ENCODE measurements at places on chromosomes 12 and 14.

DNA sequence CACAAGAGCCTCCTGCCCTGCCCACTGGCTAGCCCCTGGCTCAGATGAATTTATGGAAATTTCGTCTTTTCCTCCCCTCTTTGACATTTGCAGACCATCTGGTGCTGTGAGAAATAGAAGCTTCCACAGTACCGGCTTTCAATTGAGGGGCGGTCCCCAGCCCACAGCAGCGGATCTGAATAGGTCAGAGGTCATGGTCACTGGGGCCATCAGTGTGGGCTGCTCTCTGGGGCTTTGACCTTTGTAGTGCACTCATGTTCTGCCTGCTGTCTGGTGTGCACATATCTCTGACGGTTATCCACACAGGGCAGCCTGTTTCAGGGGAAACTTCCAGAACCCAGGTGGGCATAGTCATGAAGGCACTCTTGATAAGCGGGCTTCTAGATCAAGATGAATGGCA lies 2.5 kb upstream of the RFLNA start:
- DNase-seq = no peak

- DNase-seq = no peak
Measured at GRCh38 chr12:15831315-15831978, 42.3 kb upstream of the EPS8 start.

DNA sequence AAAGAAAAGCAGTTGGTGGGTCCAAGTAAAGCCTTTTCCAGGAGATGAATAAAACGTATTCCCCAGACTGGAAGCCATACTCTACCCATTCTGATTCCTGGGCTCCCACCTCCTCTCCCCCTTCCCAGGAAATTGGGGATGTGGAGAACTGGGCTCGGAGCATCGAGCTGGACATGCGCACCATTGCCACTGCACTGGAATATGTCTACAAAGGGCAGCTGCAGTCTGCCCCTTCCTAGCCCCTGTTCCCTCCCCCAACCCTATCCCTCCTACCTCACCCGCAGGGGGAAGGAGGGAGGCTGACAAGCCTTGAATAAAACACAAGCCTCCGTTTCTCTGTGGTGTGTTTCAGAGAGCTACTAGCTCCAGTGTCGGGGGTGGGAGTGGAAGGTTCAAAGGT lies 822 bp upstream of the RDH5 start:
- peak; percentile 67 for DNase-seq

DNA sequence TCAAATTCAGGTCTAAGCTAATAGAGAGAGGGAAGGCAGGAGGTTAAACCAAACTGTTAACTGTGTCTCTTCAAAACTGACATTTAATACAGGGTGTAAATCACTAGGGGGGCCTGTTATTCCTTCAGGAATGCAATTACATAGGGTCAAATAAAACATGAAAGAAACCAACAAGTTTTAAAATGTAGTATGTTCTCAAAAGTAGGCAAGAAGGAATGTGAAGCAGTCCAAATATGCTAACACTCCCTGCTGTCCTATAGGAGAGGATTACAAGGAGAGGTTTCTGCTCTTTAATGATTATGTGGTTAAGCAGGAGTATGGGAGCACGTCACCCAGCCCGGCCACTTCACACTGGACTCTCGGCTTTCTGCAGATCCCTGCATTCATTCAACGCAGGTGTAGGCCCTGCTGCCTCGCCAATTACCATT lies 42.5 kb upstream of the BMP4 start:
- DNase-seq = peak; percentile 28

DNA sequence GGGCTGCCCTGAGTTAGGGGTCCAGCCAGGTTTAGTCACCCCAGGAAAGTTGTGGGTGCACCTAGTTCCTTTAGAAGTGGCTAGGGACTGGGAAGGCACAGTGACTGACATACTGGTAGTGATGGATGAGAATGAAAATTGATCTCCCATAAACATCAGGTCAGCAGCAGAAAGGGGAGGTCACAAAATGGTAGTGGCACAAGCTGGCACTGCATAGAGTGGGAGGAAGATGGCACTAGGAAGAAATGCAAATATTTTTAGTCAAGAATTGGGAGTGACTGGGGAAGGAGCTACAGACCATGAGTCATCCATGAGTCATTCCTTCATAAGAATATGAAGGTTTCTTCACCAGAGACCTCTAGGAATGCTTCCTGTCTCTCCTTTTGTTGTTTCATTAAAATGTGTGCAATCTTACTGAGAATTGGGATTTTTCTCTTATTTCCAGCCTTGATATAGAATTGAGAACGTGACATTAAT lies 198.3 kb upstream of the AMIGO2 start:
- DNase-seq = peak; percentile 78

DNA sequence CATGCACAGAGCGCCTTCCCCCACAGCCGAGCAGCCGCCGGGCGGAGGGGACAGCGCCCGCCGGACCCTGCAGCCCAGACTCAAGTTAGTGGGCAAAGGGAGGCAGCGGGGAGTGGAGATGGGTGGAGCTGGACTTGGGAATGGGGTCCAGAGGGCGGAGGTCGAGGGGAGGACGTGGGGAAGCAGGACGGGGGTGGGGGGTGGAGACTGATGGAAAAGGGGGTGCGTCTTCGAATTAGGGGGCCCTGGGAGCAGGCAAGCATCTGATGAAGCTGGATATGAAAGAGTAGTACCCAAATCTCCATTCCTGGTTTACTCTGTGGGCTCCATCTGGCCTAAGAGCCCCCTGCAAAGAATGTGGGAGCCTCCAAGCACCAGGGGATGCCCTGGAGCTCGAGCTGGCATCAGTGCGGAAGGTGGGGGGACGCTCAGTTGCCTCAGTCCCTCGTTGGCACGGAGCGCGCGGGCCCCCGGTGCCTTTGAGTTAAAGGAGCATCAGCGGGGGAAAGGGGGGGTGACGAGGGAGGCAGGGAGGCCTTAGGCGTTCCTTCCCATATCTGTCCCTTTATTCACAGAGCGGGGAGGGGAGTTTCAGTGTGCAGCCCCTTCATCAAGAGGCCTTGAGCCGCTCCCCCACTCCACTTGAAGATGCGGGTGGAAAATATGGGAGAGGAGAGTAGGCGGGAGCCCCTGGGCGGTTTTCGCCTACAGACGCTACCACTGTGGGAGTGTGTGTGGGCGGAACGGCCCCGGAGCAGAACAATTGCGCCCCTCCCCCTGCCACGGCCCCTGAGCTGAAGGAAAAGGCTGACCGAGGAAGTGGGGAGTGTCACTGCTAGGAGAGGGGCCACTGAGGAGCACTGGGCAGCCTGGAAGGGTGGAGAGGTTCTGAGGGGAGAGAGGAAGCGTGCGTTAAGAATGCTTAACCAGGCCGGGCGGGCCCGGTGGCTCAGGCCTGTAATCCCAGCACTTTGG lies 644 bp downstream of the NAB2 start:
- DNase-seq = peak; percentile 67

GRCh38 chr12:57741844-57742738 lies 2.7 kb upstream of the TSPAN31 start:
- no peak for DNase-seq

- no peak for DNase-seq
Measured at GRCh38 chr12:112238441-112238840, 113.1 kb downstream of the TRAFD1 start.

DNA sequence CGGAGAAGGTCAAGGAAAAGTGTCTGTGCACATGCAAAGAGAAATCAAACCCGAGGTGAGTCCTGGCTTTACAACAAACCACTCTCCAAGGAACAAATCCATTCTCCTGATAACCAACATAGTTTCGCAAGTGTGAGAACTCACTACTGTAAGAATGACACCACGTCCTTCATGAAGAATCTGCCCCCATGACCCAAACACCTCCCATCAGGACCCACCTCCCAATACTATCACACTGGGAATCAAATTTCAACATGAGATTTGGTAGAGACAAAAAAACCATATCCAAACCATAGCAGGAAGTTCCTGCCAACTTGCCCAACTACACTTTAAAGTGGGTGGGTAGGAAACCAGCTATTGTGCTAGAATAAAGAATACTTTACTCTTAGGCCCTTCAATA lies 2.4 kb upstream of the ERC1 start:
- no peak for DNase-seq

- DNase-seq = no peak
Measured at GRCh38 chr14:64212666-64213065, 81.5 kb downstream of the ESR2 start.

DNA sequence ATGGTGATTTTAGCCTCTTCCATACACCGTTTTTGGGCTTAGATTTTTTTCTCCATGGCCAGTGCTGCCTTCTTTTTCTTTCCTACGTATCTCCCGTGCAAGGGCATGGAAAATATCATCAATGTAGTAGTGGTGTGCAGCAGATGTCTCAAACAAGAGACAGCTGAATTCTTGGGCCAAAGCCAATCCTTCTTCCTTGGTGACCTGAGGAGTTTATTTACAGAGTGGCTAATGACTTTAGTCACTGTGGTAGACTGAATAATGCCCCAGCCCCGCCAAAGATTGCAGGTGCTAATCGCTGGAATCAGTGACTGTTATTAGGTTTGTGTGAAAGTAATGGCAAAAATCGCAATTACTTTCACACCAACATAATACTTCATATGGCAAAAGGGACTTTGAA lies 235.5 kb upstream of the NOS1 start:
- peak; percentile 22 for DNase-seq

DNA sequence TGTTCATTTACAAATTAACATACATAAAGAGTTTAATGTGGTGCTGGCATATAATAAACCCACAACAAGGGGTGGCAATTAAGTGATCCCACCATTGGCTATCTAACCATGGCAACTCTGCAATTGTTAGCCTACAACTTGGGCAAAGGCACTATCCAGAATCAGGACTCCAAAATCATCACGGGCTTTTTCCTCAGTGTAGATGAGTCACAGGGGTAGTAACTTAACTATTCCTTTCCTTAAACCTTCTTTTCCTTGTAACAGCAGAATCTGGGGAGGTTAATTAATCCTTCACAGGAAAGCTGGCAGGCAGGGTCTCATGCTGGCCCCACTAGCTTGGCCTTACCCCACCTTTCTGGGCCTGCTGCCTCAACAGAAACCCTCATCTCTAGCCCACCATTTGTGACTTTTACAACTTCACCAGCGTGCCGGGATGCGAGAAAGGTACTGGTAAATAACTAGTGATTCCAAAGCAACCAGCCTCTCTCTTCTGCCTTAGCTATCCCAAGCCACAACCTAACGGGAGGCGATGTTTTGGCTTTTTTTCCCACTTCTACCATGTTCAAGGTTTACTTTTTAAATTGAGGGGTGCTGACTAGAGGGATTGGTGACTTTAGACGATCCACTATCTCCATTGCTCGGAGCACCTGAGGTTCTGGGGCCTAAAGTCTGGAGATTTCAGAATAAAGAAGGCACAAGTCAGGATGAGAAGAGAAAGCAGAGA lies 744 bp downstream of the ATP5MC2 start:
- no peak for DNase-seq

DNA sequence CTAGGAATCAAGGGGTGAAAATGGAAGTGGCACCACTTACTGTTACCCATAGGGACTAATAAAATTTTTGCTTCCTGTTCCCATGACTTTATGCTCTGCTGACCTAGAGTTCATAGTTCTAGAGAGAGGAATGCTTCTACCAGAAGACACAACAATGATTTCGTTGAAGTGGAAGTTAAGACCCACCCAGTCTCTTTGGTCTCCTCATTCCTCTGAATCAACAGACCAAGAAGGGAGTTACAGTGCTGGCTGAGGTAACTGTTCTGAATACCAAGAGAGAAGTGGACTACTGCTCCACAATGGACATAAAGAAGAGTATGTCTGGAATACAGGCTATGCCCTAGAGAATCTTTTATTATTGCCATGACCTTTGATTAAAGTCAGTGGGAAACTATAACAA lies 23.5 kb upstream of the DYRK2 start:
- no peak for DNase-seq

DNA sequence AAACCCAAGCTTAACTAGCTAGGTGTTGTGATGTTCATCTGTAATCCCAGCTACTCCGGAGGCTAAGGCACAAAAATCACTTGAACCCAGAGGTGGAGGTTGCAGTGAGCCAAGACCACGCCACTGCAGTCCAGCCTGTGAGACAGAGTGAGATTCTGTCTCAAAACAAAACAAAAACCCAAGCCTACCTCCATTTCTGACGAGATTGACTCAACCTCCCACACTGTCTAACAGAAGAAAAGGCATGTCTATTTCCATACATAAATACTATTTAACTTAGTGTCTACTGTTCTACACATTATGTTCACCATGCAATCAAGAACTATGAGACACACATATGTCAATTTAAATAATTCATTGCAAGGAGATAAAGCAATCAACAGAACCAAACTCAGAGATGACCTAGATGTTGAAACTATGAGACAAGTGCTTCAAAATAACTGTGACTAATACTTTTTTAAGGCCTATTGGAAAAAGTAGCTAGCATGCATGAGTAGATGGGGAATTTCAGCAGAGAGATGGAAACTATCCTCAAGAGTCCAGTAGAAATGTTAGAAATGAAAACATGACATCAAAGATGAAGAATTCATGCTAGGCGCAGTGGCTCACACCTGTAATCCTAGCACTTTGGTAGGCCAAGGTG lies 75.9 kb upstream of the DHRS4 start:
- DNase-seq = peak; percentile 53

GRCh38 chr12:39752482-39753137 lies 133.0 kb upstream of the ABCD2 start:
- DNase-seq = no peak

DNA sequence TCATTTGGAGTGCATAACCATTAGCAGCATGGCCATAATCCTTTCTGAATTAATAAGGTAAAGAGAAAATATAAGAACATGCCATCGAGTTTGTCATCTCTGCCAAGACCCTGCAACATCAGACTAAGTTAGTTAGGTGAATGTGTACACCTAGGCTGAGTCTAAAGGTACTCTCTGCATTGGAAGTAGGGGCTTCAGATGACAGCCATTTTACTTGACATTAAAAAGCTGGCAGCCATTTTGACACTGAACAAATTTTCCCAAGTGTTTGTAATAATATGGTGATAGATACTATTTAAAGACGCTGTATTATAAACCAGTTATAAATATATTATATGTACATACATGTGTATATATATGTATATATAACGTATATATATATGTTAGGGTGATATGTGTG lies 79.0 kb downstream of the SUDS3 start:
- no peak for DNase-seq

- peak; percentile 43 for DNase-seq
Measured at GRCh38 chr14:53963320-53964227, 6.9 kb upstream of the BMP4 start.

DNA sequence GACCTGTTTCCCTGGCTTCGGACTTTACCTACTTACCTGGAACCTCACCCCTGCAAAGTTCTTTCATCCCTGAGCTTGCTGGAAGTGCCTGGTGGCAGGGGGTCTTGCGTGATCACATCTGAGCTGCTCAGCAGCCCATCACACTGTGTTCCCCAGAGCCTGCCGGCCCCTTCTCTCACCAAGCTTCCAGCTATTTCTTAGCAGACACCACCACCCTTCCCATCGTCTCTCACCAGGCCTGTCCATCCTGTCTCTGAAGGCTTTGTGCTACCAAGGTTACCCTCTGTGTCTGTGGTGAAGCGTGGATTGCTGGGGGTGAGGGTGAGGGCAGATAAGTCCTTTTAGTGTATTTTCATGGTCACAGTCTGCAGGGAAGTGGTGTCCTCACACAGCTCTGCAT lies 78.8 kb upstream of the NRXN3 start:
- DNase-seq = no peak

GRCh38 chr12:48782457-48783395 lies 6.2 kb downstream of the ADCY6 start:
- no peak for DNase-seq

GRCh38 chr12:105761075-105761474 lies 377.7 kb downstream of the NUAK1 start:
- no peak for DNase-seq

- DNase-seq = no peak
Measured at GRCh38 chr12:63149909-63150712, 890 bp downstream of the AVPR1A start.

Measured in myocyte (in vitro differentiated cells).